ENCODE measurements at places on chromosomes 4 and X.

DNA sequence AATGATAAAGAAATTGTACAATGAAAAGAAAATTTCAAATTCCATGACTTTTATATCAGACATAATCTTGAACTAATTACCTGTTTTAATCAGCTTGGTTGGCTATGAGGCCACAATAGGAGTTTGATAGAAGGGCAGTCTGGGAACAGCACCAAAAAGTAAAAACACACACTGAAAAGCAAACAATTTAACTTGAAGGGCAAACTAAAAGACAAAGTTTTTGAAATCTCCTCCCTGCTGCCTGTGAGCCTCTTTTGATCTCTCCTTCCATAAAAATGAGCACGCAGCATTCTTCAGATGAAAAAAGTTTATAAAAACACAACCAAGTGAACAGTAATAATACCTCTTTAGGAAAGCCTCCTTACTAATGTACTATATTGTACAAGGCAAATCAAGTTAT lies 8.1 kb downstream of the ODAM start:
- no peak for DNase-seq

DNA sequence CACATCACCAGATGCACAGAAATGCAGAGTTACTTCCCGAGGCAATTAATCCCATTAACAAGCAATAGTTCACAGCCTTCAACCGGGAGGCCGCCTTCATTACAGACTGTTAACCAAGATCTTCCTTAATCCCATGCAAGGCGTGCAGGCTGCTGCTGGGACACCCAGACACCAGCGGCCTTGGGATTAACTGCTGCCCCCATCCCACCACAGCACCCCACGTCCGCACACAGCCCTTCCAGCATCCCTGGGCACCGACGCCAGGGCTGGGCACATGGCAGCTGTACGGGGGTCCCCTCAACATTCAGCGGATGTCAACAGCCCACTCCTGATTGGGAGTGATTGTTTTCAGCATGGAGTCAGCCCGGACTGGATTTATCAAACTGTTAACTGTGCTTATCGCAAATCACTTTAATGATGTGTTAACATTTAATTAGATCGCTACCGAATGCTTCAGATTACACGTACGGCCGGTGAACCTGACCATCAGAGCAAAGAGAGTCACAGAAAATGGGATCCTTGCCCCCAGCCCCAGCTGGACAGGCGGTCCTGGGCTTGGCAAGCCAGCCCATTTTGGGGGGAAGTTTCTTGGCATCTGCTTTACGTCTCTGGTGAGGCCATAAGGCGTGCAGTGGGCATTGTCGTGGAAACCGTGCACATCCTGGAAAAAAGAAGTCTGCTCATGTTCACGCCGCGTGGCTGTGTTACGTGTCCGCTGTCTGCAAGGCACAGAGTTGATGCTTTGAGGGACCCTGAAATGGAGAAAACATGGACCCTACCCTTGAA lies 126.4 kb downstream of the HMX1 start:
- peak; percentile 83 for DNase-seq

- DNase-seq = no peak
Measured at GRCh38 chr4:184292877-184293276, 75.2 kb upstream of the ENPP6 start.

DNA sequence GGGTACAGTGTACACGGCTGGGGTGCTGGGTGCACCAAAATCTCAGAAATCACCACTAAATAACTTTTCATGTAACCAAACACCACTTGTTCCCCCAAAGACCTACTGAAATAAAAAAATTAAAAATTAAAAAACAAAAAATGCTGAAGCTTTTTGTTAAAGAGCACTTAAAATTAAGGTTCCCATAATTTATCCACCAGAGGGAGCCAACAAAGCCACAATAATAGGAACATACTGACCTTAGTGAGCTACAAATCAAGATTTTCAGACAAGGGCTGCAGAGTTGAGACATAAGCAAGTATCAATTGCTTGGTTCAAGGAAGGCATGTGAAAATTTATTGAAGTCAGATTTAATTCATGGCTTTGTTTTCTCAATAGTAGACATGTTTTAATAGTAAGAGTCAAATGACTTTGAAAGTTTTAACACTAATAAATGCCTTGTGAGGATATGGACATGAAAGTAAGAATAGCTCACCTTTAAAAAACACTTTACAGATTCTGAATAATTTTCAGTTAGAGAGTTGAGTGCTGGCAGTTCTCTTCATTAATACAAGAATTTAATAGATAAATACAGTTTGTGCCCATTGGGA lies 43.0 kb upstream of the SCOC start:
- peak; percentile 42 for DNase-seq

- DNase-seq = no peak
Measured at GRCh38 chr4:119731146-119731742, 102.6 kb upstream of the PDE5A start.

GRCh38 chr4:81664079-81664478 lies 192.4 kb upstream of the RASGEF1B start:
- no peak for DNase-seq

- DNase-seq = no peak
Measured at GRCh38 chr4:170305627-170306026, 215.9 kb upstream of the AADAT start.

Measured in eye (tissue), 1 donor.